ENCODE measurements at places on chromosomes 3 and 15.

DNA sequence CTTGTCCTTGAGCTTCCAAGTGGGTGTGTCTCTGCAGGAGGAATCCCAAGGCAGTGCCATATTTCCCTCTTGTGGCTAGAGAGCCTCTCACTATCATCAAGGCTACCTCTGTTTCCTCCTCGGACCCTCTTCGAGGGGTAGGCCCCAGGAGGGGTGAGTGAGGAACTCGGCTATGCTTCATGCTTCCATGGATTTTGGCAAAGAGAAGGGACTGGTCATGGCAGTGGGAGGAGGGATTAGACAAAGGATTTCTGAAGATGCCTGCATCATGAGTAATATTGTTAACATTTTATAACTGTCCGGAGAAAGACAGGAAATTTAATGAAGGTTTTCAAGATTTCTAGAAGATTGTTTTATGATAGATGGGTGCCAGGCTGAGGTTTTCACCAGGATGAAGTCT, 241.5 kb downstream of the CLSTN2 start:
- no peak for DNase-seq

DNA sequence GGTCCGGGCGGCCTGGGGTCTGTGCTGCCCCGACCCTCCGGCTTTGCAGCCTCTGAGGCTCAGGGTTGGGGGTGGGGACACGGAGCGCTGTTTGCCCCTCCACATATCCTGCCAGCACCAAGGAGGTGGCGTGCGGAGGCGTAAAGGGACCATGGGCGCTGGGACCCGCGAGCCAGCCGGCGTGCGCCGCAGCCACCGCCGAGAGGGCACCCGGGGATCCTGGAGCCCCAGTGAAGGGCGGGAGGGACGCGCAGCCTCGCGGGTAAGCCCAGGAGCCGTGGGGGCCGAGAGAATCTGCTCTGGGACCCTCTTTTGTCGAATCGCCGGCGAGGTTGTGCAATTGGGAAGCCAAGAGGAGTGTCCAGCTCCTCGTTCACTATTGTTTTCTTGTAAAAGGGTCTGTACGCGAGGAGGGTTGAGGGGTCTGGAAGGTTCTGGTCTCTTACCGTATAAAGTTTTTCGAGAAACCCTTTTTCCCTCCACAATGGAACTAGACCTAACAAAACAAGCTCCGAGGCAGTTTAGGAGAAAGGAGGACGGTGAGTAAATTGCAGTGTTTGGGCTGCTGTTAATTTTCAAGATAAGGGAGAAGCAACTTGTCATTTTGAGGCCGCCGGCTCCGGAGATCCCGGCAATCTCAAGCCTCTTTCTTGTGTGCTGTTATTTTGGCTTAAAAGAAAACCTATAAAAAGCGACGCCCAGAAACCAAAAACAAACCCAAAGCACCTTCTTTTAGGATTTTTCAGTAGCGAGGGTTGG, 29.9 kb upstream of the ST3GAL6 start:
- DNase-seq = no peak

DNA sequence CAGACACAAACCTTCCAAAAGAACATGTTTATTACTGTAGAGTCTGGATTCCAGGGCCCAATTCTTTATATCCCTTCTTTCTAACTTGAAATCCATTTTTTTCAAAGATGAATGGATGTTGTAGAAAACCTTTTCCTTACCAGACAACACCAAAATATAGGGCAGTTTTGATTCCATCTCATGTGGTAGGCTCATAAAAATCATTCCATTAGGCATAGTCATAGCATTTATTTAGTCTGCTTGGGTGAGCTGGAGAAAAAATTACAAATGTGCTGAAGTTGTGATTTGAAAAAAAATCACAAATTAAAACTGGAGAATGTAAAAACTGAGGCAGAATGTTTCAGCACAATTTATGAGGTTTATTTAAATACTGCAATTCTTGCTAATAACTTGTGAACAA, 199.3 kb upstream of the TBC1D5 start:
- no peak for DNase-seq

GRCh38 chr15:99239545-99240198, 9.7 kb downstream of the TTC23 start:
- no peak for DNase-seq

GRCh38 chr15:67164401-67164791, 90.1 kb downstream of the AAGAB start:
- no peak for DNase-seq

DNA sequence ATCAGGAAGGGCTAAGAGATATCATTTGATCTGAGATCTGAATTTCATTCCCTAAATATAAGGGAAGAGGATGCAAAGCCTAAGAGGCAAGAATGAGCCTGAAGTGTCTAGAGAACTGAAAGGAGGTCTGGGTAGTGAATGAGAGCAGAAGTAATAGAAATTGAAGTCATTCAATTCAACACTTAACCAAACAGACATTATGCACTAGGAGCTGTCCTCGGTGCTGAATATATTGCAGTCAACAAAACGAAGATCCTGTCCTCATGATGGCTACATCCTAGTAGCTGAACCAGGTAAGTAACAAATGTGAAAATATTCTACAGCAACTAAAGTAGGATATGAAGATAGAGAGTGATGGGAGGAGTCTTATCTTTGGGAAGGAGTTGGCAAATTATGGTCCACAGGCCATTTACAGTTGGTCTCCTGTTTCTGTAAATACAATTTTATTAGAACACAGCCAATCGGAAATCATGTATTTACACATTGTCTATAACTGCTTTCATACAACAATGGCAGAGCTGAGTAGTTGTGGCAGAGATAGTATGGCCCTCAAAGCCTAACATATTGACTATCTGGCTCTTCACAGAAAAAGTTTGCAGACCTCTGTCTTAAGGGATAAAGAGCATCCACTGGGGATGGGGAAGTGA, 192.9 kb upstream of the CADPS start:
- no peak for DNase-seq

DNA sequence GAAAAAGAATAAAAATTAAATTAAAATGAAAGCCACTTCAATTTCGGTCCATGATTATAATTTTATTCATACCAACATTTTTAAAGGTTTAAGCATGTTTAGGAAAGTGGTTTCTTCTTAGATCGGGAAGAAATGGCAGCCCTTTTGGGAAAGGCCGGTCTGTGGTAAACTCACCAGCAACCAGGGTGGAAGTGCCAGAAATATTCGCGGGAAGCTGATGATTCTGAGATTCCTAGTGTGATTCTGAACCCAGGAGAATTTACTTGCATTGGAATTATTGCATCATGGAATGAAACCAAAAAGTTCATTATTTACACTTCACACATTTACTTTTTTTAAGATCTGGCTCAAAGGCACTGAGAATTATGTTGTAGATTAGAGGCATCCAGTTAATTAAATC, 97.2 kb upstream of the CCNL1 start:
- DNase-seq = no peak

DNA sequence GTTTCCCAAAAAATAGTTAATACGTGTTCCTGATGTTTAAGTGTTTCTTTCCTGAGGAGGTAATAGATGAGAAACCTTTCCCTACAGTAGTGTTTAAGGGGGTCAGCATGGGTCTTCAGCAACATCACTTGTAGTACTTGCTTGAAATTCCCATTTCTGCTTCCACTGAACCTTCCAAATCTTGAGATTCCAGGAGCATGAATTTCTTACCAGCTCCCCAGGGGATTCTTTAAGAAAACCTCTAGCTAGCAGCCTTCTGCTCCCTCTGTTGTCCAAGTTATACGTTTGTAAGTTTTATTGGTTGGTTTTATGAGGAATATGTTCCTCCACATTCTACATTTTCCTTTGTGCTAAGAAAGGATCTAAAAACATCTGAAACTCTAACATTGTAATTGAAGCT, 38.2 kb upstream of the ACP3 start:
- DNase-seq = no peak

- DNase-seq = no peak
Observed at GRCh38 chr3:160458151-160458550, 8.6 kb upstream of the TRIM59 start.

GRCh38 chr3:61449327-61450040, 111.9 kb upstream of the PTPRG start:
- DNase-seq = no peak

DNA sequence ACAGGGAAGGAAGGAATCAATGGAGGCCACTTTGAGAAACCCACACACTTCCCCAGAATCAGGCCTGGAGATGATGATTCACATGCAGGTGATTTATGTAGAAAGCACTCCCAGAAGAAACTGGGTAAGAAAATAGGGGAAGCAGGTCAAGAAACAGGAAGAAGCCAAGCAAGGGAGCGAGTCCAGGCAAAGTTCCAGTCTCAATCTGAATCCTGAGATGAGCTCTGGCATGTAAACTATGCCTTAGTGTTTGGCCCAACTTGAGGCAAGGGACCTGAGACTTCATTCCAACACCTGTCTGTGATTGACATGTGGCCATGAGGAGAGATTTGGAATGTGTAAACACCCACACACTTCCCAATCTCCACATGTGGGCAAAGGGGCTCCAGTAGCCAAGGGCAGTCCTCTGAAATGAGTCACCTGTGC, 61.6 kb upstream of the CTNNB1 start:
- DNase-seq = no peak

- DNase-seq = no peak
Observed at GRCh38 chr3:137103739-137104138, 146.0 kb downstream of the IL20RB start.

DNA sequence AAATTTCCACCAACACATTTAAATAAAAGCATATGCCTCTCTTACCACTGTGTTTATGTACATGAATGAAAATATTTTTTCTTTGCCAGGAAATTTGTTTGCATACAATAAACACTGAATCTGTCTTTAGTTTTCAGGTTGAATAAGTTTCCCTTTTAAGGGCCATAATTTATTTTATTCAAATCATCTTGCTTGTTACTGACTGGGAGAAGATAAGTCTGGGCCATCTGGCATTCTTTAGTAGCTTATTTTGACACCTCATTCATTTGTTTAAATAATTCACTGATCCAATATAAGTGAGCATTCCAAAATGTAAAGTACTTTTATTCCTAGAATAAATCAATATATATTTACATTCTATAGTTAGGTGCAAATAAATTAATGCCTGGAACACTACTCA, 1001.3 kb downstream of the PLOD2 start:
- no peak for DNase-seq

- no peak for DNase-seq
Observed at GRCh38 chr15:52782514-52782913, 7.6 kb downstream of the ONECUT1 start.

DNA sequence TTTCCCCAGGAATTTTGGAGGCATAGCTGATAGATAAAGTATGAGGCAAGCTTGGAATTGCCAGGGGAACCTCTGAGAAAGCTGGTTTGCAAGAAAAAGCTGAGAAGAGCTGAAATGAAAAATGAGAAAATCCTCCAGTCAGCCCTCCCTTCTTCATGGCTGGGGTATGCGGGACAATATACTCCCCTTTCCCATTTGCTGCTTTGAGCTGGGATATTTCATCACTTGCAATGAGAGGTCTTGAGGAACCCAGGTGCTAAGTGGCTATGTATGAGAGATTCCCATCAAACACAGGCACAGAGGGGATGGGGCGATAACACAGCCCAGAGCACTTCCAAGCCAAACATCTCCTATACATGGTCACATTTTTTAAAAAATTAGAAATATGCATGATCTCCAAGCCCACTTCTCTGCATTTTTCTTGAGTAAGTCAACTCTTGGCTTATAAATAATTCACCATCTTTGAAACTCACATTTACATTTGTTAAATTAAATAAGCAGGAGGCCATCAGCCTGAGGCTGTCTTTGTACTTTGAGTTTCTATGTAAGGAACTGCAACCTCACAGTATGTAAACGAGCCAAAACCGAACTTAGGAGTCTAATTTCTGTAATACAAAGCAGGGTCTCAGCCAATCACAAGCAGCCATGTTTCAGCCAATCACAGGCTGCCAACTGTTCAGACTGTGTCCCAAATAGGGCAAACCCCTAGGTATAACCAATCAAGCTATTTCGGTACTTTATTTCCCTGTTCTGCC, 983.6 kb upstream of the NR2F2 start:
- DNase-seq = no peak

DNA sequence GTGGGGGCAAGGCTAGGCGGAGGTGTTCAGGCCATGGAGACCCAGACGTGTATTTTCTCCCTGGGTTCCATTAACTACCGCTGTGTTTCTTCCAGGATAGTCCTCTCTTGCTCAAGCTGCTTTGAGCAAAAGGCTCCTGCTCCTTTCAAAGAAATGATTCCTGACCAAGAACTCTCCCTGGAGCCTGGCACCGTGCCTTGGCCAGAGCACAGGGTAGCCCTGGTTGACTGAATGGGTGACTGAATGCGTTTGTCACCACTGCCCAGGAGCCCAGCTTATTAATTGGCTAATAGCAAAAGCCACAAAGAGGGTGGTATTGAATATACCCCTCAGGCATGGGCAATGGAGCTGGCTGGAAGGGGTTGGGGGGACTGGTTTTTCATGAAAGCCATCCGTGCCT, 13.9 kb downstream of the RASGRF1 start:
- DNase-seq = no peak

DNA sequence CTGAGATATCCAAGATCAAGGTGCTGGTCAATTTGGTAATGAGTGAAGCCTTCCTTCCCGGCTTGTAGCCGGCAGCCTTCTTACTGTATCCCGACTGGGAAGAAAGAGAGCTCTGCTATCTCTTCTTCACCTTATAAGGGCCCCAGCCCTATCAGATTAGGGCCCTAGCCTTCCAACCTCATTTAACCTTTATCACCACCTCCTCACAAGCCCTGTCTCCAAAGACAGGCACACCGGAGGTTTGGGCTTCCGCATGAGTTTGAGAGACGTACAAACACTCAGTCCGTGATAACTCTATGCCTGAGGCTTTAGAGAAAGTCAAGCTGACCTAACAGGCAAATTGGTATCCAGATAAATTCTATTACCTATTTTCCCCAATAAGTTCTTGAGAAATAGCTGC, 243.9 kb downstream of the OPA1 start:
- no peak for DNase-seq

DNA sequence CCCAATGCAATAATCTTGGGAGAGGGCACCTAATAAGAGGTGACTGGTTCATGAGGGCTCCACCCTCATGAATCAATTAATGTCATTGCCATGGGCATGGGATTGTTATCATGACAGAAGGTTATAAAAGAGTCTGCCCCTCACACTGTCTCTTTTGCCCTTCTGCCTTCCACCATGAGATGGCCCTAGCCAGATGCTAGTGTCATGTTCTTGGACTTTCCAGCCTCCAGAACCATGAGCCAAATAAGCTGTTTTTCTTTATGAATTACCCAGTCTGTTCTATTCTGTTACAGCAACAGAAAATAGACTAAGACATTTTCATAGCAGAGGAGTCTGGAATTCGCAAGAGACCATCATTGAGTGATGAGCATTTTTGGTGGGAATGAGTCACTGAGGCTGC, 16.0 kb upstream of the RAD18 start:
- no peak for DNase-seq

- no peak for DNase-seq
Observed at GRCh38 chr3:50124052-50124799, 30.9 kb upstream of the SEMA3F start.

GRCh38 chr15:95326431-95327182, 1003.9 kb upstream of the NR2F2 start:
- DNase-seq = no peak

GRCh38 chr15:74626752-74627692, 11.4 kb downstream of the CLK3 start:
- DNase-seq = no peak

DNA sequence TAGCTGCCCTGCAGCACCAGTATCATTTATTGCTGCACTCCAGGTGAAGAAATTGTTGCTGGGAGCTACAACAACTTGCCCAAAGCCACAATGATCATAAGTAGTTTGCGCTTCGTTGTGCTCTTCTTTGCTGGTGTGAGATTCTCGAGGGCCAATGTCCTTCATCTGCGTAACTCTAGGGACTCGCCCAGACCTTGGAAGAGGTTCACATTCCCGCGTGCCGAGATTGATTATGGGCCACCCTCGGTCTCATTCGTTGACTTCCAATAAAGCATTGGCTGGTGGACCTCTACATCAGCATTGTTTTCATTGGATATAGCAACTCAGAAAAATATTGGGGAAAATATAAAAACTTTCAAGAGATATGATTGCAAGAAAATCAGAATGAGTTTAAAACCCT, 423 bp upstream of the PHLDB2 start:
- DNase-seq = no peak

Measured in activated CD8-positive, alpha-beta memory T cell treated with anti-CD3 and anti-CD28 coated beads for 1 hour (primary cell).